ENCODE measurements at places on chromosomes 11 and 22.

- DNase-seq = no peak
Measured at GRCh38 chr11:16505481-16505880, 149.1 kb upstream of the SOX6 start.

DNA sequence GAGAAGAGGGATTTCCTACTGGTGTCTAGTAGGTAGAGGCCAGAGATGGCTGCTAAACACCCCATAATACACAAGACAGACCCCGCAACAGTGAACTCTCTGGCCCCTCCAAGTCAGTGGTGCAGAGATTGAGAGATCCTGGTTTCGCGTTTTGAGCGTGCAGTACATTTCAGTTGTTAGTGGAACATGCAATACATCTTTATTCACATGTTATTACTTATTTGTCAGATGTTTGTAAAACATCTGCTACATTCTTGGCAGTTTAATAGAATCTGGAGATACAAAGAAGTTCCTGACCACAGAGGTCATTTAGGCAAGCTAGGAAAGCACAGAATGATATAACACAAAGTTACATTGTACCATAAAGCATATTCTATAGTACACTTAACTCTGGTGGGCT, 41.5 kb downstream of the ST3GAL4 start:
- DNase-seq = no peak

DNA sequence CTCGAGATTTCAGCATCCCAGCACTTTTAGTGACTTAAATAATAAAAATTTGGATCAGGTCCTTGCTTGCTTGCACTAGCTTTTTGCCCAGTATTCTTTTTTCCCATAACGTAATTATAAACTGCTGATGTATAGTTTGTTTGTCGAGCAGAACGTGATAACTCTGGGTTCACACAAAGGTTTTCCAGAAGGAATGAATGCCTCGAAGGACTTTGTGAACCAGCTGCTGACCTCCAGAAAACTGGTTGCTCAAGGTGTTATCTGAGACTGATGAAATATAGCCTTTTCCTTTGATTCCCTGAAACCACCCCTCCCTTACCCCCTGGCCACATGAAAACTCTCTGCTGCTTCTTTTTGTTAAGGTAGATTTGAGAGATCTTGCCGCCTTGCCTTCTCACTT, 229.1 kb upstream of the CARD18 start:
- no peak for DNase-seq

DNA sequence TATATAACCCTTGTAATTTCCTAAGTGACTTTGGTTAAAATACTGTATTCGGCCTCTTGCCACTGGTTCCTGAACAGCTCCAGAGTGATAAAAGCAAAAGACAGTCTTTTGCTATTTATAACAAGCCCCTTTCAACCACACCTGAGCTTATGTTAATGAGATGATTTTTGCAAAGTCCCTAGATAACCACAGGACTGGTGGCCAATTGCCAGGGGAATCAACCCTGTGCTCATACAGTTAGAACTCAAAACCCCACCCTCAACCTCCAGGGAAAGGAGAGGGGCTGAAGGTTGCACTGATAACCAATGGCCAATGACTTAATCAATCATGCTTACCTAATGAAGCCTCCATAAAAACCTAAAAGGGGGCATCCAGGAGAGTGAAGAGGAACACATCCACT, 77.9 kb downstream of the SIK3 start:
- no peak for DNase-seq

DNA sequence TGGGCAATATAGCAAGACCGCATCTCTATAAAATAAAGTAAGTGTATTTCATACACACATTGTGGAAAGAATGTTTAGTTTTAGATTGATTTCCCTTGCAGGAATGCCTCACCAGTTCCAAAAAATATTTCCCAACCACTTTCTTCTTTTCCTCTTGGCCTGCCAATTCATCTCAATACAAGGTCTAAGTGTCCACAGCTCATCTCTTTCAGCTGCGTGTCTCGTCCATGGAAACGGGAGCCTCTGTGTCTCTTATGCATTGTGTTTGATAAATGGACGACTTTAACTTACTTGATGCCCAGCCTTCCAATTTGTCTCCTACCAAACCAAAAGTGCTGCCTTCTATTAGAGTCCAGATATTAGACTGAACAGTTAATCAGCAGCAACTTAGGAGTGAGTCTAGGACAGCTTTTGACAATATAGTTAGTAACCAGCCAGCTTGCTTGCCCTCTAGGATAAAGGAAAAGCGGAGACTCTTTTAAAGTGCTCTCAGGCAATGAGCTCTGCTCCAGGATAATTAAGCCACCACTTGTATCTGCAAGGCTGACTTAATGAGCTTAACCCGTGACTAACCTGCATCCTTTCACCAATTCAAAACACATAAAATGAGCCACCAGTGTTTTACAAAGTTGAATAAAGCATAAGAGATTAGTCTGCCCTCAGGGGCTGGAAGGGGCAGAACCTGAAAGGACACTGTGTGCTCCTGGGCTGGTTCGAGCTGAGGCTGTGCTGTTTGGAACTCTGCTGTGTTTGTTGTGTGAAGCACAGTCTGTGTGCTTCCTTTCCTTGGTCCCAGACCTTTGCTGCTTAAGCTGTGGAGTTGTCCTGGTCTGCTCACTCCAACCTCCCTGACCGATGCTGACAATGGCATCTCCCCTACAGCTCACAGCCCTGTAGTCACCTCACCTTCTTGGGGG, 27.5 kb downstream of the FBXO7 start:
- no peak for DNase-seq

DNA sequence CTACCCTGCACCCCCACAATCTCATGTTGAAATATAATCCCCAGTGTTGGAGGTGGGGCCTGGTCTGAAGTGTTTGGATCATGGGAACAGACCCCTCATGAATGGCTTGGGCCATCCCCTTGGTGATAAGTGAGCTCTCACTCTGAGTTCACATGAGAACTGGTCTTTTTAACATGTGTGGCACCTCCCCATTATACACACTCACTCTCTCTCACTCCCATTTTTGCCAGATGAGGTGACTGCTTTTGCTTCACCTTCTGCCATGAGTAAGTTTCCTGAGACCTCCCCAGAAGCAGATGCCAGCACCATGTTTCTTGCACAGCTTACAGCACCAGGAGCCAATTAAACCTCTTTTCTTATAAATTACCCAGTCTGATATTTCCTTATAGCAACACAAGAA, 32.1 kb upstream of the DRD2 start:
- no peak for DNase-seq

GRCh38 chr11:124581817-124582216, 12.0 kb downstream of the OR8A1 start:
- no peak for DNase-seq

- no peak for DNase-seq
Measured at GRCh38 chr22:30872285-30873041, 96.1 kb downstream of the MORC2 start.

DNA sequence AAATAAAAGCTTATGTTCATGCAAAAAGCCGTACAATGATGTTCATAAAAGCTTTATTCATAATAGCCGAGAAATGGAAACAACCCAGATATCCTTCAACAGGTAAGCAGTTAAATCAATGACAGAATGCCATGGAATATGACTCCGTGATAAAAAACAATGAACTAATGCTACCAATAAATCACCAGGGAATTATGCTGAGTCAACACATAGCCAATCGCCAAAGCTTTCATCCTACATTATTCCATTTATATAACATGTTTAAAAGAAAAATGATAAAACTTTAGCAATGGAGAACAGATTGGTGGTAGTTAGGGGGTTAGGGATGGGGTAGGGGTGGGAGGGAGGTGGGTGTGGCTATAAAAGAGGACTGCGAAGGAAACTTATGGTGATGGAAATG, 356.4 kb downstream of the TENM4 start:
- no peak for DNase-seq

- no peak for DNase-seq
Measured at GRCh38 chr11:93303689-93304088, 26.9 kb upstream of the DEUP1 start.

DNA sequence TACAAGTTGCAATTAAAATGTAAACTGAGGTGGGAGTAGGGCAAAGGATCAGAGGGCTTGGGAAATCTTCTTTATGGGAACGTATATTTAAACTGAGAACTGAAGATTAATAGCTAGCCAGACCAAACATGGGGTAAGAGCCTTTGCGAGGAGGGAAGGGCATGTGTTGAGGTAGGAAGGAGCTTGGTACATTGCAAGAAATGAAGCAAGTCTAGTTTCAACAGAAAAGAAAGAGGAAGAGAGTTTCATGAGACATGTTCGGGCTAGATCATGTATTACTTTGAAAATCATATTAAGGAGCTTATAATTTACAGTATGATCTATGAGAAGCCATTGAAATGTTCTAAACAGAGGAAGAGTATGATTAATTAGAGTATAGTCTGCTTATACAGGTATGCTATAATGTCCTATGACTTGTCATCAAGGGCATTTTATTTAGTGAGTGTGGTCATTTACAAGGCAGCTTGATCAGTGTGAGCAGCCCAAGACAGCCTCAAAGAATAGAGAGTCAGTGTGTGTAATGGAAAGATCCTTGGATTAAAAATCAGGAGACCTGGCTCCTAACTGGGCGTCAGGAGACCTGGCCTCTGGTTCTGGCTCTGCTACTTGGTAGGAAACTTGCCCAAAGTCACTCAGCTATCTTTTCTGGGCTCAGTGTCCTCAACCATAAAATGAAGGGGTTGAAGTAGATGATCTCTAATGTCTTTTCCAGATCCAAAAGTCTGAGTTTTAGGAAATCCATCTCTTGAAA, 10.9 kb downstream of the GAS2 start:
- peak; percentile 43 for DNase-seq

- DNase-seq = no peak
Measured at GRCh38 chr22:28021116-28021997, 102.3 kb upstream of the PITPNB start.

GRCh38 chr11:429931-430456, 11.8 kb downstream of the ANO9 start:
- no peak for DNase-seq

- peak; percentile 26 for DNase-seq
Measured at GRCh38 chr11:82927264-82927880, 25.8 kb downstream of the DDIAS start.

DNA sequence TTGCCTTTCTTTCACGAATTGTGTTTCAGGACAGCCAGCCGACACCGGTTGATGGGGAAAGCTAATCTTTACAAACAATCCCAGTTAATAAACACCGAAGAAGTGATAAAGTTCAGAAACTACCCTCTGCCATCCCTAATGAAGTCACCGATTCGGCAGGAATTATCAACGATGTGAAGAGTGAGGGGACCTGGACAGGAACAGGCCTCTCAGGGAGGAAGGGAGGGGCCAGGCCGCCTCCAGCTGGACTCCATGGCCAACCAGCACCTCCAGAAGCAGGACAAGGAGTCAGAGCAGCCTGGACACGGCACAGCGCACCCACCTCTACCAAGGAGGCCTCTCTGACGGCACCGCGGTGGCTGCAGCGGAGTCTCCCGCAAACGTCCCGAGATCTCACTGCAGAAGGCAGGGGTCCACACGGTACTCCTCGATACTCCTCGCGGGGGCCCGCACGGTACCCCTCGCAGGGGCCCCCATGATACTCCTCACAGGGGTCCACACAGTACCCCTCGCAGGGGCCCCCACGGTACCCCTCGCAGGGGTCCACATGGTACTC, 3.9 kb downstream of the TOLLIP start:
- no peak for DNase-seq

- no peak for DNase-seq
Measured at GRCh38 chr11:82577246-82577645, 156.4 kb downstream of the FAM181B start.

DNA sequence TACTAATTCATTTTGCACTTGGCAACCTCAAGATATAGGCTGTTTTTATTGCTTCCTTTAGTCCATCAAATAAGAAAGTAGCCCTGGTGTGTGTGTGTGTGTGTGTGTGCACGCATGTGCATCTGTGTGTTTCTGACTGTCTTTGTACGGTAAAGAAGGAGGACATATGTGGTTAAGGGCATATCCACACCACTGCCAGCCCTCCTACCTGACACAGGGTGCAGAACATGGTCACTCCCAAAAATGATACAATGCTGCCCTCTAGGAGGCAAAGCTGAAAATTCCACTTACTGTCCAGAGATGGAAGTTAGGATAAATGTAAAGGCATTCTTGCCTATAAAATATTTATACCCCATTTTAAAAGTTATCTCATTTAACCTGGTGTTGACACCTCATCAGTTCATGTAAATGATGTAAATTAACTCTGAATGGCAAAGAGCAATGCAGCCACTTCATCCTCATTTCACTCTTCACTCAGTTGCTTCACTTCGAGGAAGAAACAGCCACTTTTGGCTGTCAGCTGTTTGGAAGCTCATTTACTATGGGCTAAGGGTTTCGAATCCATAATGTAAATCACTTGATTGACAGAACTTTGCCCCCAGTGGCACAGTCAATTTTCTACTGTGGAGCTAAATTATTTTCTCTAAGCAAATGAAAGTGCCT, 83.1 kb upstream of the MTNR1B start:
- DNase-seq = no peak

DNA sequence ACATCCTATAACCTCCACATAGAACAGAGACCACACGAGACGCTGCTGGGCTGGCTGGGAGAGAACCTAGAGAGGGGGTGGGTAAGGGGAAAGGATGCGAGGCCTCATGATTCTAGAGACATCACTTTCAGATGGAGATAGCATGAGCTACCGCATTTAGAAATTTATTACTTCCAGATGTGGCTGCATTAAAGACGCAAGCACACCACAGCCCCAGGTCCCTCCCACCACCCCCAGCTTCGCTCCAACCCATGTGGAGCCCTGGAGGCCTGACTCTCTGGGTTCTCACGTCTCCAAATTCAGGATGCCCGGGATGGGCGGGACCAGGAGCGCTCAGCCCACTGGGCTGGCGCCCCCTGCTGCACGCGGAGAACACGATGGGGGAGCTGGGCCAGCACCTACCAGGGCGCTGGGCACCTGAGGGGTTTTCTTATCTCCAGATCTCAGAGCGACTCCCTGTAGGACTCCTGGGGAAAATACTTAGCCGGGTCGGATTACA, 13.6 kb downstream of the MRPL21 start:
- no peak for DNase-seq

DNA sequence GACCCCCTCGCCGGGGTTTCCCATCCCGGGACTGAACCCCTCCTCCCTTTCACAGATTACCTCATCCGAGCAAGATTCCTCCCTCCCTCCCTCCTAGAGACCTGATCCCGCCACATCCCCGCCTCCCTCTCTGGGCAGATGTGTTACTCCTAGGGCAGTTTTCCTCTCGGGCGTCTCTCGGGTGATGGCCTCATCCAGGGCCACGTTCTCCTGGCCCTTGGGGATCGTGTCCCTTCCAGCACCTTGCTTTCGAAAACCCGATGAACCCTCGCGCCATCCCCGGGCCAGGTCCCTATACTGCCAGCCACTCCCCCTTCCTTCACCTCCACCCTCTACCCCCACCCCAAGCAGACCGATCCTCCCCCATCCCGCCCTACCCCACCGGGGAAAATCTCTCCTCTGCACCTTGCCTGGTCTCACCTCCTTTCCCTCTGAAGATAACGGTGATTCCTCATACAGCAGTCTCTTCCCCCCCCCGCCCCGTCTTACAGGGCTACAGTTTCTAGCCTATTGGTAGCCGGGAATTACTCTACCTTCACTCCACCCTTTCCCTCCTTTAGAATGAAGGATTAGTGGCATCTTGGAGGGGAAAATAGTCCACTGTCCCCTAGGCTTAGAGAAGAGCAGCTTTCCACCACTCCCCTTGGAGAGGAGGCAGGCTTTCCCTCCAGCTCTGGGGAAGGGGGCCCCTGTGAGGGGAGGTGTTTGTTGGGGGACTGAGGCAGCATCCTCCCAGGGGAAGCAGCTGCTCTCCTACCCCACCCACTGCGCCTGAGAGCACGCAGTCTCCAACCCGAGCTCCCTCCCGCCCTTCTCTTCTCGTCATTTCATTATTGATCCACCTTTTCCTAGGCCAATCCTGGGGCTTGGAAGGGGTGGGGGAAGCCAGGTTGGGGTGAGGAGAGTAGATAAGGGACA, 1.2 kb downstream of the KMT2A start:
- no peak for DNase-seq

- no peak for DNase-seq
Measured at GRCh38 chr11:125305345-125305744, 140.8 kb downstream of the PKNOX2 start.

Measured in HL-60 (cell line).